ENCODE measurements at places on chromosomes 2 and 18.

GRCh38 chr18:13026583-13027270 is 35.6 kb downstream of the CEP192 start:
- no peak for DNase-seq

DNA sequence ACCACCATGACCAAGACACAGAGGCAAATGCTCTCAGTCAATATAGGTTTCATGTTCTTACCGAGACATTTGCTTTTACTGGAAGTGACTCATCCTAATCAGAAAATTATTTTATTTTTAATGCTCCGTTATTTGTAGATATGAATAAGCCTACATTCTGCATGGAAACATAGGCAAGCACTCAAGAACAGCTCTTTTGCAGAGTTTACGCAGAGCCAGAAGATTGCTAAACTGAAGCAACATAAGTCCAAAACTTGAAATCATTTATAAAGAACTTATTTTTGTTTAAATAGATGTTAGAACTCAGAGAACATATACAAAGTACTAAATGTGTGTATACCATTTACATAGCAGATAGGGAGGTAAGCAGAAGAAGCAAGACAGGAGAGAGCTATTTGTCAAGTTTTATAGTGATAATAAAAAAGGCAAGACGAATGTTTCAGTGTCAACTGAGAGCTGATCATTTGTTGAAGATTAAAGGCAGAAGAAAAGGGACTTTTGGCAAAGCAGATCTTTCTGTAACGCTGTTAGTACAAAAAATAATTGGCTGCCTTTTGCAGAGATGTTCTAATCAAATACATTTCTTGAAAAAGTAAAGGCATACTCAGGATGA is 12.4 kb upstream of the PPP1R1C start:
- no peak for DNase-seq

- DNase-seq: no peak
Observed at GRCh38 chr2:237354892-237355291, 59.1 kb downstream of the COL6A3 start.

DNA sequence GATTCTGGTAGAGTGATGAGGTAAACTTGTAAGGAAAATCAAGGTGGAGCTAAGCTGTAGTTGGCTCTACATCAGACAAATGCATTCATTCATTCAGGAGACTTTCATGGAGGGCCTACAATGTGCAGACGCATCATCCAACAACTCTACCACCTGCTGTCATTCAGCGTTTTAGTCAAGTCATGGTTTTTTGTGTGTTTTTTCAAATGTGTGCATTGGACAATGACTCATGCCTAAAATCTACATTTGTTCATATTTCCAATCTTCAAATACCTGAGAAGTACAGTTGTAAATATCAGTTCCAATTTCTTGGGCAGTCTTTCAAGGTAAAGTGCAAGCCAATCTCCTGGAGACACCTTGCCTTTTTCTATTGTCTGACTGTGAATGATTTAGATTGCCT is 108.0 kb upstream of the LGALSL start:
- DNase-seq: no peak

DNA sequence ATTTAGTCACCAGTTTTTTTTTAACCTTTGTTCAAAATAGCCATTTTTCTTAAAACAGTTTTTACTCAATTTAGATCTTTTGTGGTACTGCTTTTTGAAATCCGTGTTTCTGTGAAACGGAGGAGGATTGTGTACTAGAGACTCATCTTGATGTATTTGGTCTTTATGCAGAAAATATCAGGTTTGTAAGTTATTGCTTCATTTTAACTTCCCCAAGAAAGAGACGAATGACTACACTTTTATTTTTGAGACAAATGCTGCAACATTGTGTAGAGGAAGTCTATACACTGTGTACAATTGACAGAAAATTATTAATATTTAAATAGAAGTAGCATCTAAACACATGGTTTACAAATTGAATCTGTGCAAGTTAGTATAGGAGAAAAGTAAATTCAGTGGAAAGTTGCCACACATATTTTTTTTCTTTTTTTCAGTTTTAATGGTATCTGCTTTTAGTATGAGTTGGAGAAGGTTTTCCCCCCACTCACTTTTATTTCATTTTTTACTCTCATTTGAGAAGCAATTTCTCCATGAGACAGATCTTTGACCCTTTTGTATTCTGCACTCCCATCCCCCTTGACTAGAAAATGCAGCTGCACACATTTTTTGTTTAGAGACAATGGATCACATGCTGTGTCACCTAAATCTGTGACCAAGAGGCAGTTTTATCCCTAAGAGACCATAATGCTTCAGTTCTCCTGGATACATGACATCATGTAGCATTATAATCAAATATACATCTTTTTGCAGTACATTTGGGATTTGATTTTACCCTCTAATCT is 200.8 kb upstream of the STON1 start:
- no peak for DNase-seq

GRCh38 chr2:112627060-112628040 is 18.4 kb upstream of the SLC20A1 start:
- DNase-seq: peak; percentile 74

- no peak for DNase-seq
Observed at GRCh38 chr18:37913051-37913450, 347.5 kb upstream of the CELF4 start.

GRCh38 chr2:28054916-28055315 is 164.4 kb downstream of the BABAM2 start:
- DNase-seq: no peak

DNA sequence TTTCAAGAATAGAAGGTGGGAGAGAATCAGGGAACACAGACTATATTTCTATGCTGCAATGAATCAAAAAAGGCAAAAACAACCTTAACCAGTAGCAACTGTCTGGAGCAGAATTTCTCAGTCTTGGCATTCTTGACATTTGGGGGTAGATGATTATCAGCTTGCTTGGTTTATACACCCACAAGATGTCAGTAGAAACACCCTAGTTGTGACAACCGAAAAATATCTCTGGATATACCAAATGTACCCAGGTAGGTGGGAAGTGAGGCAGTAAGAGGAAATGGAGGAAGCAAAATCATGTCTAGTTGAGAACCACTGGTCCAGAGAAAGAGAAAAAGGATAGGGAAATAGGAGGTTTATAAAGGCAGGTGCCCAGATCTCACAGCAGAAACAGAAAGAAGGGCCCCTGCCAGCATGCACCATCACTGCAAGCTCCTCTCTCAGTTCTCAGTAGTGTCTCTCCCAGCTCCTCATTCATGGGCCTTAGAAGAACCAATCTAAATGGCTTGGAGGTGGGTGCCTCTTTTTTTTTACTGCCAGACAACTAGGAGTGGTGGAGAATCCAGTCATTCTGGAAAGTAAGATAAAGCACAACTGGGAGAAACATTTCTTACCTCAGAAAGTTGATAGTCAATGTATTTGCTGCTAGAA is 50.4 kb downstream of the MBD2 start:
- no peak for DNase-seq

GRCh38 chr2:82730811-82731210 is 1728.3 kb downstream of the SUCLG1 start:
- DNase-seq: no peak

- no peak for DNase-seq
Observed at GRCh38 chr2:179487010-179487731, 222.5 kb upstream of the SESTD1 start.

DNA sequence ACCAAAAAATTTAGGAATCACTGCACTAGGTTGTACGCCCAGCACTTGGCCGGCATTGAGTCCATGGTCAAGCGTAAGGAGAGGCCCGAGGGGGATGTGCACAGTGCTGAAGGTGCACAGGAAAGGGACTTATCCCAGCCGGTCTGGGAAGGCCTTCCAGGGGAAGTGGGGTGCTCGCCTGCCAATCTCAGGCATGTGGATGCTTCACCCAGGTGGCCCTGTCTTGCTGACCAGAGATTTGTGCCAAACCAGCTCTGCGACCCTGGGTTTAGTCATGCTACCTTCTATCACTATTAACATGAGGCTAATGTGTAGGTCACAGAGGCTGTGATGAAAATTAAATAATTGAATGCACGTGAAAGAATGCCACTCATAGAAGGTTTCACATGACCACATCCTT is 1.7 kb upstream of the ITM2C start:
- no peak for DNase-seq

DNA sequence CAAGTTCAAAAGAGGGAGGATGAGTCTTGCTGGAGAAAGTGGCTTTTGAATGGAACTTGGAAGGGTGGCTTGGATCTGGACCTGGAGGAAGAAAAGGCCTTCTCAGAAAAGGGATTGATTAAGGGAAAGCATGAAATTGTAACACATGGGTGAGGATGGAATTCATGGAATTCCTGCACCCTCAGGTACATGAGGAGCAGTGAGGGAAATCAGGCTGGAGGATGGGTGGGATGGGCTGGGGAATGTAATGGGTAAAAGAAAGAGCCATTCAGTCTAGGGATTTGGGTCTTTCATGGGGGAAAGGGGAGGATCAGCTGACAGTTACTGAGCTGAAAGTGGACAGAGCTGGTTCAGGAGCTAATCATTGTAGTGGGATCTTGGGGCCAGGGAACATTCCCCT is 51.2 kb upstream of the HAAO start:
- DNase-seq: no peak
